ENCODE measurements at places on chromosomes 1 and 21.

GRCh38 chr1:10057343-10057742 is 24.6 kb downstream of the UBE4B start:
- no peak for DNase-seq

GRCh38 chr21:23111070-23111600 is 2112.9 kb downstream of the NCAM2 start:
- no peak for DNase-seq

DNA sequence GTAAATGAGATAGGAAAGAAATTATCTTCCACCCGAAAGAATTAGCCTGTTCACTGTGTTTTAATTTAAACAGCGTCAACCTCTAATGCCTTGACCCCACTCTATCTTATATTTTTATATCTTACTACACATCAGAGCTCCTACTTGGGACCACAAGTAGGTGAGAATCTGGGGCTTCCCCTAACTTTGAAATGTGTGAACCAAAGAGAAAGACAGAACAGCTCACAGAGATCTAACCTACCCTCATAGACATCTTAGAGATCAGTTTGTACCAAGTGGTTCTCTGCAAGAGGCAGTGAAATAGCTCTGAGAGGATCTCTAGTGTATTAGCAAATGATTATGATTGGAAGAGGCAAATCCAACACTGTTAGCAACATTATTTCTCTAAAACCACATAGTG is 31.0 kb upstream of the IFI16 start:
- no peak for DNase-seq

GRCh38 chr1:34796990-34797389 is 4.2 kb downstream of the GJA4 start:
- no peak for DNase-seq

DNA sequence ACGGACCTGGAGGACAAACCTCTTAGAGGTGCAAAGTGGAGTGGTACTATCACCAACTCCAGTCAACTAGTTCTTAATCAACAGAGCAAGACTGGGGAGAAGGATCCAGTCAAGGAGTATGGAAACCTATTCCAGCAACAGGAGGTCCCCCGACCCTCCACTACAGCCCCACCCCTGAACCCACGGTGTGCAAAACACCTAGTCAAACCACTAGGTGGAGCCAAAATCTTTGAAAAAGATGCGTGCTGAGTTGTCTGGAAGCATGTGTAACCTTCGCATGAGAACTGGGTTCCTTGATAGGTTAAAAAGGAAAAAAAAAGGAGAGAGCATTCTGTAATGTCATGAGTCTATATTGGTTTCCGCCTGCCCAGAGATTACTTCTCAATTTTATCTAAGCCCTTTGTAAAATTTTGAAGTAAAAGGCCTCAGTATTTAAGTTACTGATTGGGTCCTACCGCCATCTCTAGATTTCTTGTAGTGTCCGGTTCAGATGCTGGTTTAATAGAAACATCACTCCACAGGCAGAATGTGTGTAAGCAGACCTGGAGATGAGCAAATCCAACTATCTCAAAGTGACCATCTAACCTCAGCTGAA is 81.9 kb upstream of the HAO2 start:
- no peak for DNase-seq

- no peak for DNase-seq
Measured at GRCh38 chr1:67749844-67750690, 65.1 kb downstream of the GADD45A start.

All from vagina (tissue), 2 donors.